ENCODE measurements at places on chromosomes 6 and 20.

DNA sequence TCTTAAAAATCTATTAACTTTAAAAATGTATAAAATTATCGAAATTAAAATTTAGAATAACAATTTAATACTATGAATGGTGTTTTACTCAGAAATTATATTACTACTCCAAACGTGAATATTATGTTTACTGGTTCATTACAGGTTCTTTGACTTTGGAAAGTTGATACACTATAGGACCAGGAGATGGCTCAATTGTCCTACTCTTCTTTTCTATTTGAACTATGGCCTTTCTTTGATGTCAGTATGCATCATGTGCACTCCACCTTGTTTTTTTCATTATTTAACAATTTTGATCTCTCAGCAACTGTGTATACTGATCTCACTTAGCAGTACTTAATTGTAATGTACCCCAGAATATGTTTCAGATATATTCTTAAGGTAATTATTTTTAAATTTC lies 391.5 kb upstream of the MANEA start:
- H3K36me3 ChIP-seq: no peaks in the 10 kb centered on the region
- H3K27ac ChIP-seq: no peak overlapping the region
- no peak for DNase-seq
- no peak overlapping the region for H3K4me3 ChIP-seq
- H3K27me3 ChIP-seq: no peaks in the 10 kb centered on the region
- no peaks in the 10 kb centered on the region for H3K4me1 ChIP-seq

- no peaks in the 10 kb centered on the region for H3K4me1 ChIP-seq
- no peak overlapping the region for H3K4me3 ChIP-seq
- no peak overlapping the region for H3K27ac ChIP-seq
- DNase-seq: no peak
- peaks cover 16% of the 10 kb centered on the region for H3K36me3 ChIP-seq
These were observed 50.4 kb downstream of the BLOC1S5 start for GRCh38 chr6:8013763-8014162.

DNA sequence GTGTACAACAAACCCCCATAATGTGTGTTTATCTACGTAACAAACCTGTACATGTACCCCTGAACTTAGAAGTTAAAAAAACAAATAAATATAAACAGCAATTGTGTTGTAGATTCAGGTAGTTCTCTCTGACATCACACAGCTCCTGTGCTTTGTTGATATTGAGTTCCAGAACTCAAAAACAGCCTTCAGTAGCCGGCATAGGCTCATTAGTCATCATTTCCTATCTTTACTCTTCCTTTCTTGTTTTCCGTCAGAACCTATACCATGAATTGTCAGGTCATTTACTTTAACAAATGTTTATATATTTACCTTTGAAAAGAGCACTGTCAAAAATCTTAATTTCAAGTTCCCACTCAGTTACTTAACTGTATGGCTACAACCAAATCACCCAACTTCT lies 88.8 kb downstream of the ADTRP start:
- H3K36me3 ChIP-seq: no peaks in the 10 kb centered on the region
- DNase-seq: peak; percentile 34
- H3K27ac ChIP-seq: no peak overlapping the region
- no peak overlapping the region for H3K4me3 ChIP-seq
- H3K4me1 ChIP-seq: no peaks in the 10 kb centered on the region

DNA sequence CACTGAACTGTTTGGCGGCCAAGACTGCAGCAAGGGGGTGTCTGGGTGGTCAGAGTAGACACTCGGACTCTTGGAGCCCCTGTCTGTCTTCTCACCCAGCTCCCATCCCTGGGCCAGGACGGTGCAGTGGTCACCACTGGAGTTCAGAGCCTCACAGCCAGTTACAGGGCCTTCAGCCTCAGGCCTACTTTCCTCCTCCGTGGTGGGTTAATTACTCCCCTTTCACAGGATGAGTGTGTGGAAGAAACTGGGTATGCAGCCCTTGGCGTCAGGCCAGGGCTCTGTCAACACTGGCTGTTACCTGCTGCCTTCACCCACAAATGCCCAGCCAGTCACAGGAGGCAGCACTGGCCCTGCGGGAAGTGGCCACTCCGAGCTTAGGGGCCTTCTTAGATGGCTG lies 1.8 kb upstream of the YTHDF1 start:
- no peak overlapping the region for H3K4me3 ChIP-seq
- H3K36me3 ChIP-seq: peaks cover 13% of the 10 kb centered on the region
- no peak overlapping the region for H3K27ac ChIP-seq
- no peak for DNase-seq

- no peaks in the 10 kb centered on the region for H3K27me3 ChIP-seq
- no peaks in the 10 kb centered on the region for H3K4me1 ChIP-seq
- no peaks in the 10 kb centered on the region for H3K36me3 ChIP-seq
These were observed 199.0 kb downstream of the RNF144B start for GRCh38 chr6:18586133-18586532.

DNA sequence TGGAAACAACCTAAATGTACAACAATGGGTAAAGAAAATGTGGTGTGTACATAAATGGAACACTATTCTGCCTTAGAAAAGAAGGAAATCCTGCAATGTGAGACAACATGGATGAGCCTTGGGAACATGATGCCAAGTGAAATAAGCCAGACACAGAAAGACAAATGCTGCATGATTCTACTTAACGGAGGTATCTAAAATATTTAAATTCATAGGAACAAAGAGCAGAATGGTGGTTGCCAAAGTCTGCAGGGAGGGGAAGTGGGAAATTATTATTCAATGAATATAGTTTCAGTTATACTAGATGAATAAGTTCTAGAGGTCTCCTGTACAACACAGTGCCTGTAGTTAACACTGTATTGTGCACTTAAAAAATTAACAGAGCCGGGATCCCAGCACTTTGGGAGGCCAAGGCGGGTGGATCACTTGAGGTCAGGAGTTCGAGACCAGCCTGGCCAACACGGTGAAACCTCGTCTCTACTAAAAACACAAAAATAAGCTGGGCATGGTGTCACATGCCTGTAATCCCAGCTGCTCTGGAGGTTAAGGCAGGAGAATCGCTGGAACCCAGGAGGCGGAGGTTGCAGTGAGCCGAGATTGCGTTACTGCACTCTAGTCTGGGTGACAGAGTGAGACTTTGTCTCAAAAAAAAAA lies 71.4 kb upstream of the SNX9 start:
- H3K4me1 ChIP-seq: peaks cover 4% of the 10 kb centered on the region
- H3K36me3 ChIP-seq: no peaks in the 10 kb centered on the region
- no peak for DNase-seq
- no peaks in the 10 kb centered on the region for H3K27me3 ChIP-seq
